Bone marrow (tissue), 2 donors: ENCODE measurements at places on chromosomes 6 and 20.

DNA sequence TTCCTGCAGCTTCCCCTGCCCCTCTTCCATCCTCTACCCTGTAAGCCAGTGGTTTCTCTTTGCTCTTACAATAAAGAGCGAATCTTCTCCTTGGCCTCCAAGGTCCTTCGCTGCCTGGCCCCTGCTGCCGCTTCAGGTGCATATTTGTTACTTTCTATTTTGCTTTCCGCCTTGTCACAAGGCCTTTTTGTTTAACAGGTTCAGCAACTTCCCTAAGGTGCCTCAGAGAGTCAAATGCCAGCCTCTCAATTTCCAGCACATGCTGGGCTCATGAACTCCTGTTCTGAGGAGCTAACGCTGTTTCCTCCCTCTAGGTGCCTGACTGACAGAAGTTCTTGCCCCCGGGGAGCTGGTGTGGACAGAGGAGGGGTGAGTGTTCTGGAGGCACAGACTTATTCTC, 42.4 kb upstream of the EPB41L1 start:
- DNase-seq, result no peak

DNA sequence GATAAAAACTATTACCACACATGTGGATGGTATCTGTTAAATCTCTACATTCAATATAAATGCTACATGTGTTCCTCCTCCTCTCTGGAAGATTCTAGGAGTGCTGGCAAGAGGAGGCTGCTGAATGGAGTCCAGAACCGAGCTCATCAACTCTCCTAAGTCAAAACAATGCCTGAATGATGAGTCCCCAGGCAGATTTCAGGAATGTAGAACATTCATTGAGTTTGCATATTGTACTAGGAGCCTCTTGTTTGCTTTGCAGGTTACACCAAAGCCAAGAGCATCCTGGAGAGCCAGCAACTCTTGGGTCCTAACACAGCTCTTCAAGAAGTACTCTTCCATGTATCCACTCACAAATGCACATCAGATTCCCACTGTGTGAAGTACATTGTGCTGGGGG, 117.6 kb upstream of the UST start:
- DNase-seq, result no peak

GRCh38 chr6:167572841-167573271, 248.0 kb downstream of the TTLL2 start:
- no peak for DNase-seq

- no peak for DNase-seq
Observed at GRCh38 chr20:2114990-2115681, 13.5 kb downstream of the STK35 start.

- DNase-seq, result peak; percentile 36
Observed at GRCh38 chr20:23606652-23607049, 934 bp upstream of the CST9 start.

- DNase-seq, result no peak
Observed at GRCh38 chr20:10487142-10488136, 52.3 kb downstream of the SLX4IP start.

DNA sequence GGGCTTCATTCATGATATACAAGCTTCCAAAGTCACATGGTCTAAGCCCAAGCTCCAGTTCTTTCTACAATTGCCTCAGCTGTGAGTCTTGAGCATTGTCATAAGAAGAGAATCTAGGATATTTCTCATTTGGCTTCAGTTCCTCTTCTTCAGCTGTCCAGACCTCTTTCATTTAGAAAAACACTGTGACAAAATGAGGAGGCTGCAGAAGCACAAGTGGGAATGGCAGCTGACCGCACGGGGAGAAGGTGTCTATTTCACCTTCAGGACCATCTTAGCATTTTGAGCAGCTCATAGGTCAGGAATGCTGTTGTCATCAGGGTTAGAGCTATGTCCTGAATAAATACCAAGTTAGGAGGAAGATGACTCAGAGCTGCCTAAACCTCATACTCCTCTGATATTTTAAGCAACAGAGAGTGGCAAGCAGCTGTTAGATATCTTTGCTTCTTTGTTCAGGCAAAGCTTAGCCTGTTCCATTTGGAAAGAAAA, 390.1 kb upstream of the CITED2 start:
- DNase-seq, result peak; percentile 78

- DNase-seq, result no peak
Observed at GRCh38 chr20:19211252-19211651, 1.2 kb upstream of the SLC24A3 start.

- DNase-seq, result no peak
Observed at GRCh38 chr6:37483917-37484785, 15.5 kb downstream of the CCDC167 start.

DNA sequence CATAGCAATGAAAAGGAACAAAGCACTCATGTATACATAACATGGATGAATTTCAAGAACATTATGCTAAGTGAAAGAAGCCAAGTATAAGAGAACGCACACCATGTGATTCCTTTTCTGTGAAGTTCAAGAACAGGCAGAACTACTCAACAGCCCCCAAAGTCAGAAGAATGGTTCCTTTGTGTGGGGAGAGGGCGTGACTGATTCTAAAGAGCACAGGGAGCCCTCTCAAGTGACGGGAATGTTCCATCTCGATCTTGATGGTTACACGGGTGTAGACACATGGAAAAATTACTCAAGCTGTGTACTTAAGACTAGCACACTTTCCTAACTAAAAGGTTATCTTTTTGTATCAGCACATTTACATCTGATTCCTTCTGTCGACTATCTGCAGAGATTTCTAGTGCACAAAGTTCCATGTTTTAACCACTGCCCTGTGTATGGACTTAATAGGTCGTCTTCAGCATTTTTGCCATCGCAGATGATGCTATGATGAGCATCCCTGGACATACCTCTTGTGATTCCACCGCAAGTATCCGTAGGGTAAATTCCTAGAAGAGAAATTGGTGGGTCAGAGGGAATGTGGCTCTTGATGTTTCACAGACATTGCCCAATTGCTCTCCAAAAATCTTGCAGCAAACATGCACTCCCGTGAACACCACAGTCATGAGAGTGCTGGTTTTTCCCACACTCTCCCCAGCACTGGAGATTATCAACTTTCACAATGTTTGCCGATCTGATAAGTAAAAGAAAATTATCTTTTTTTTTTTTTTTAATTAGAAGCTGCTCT, 279.3 kb downstream of the BMP7 start:
- no peak for DNase-seq
